ENCODE measurements at places on chromosomes 3 and 15.

DNA sequence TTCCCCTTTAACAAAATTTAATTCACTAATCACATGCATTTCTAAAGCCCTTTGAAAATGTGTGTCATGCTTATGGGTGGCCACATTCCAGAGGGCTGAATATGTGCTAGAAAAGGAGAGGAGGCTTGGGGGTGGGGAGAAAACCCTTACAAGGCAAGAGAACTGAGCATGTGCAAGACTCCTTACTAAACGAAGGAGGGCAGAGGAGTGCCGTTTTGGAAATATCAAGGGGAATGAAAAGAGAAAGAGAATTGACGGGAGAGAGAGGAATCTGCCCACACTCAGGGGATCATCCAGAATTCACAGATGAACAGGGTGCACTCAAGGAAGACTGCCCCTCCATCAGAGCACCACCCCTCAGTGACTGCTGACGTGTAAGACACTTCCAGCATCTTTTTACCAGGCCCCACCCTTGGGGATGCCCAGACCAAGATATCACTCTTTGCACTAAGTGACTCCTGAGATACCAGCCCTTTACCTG lies 37.9 kb upstream of the TSC22D2 start:
- DNase-seq: peak; percentile 97

- DNase-seq: no peak
These were observed 38.1 kb downstream of the PDZRN3 start for GRCh38 chr3:73586628-73587027.

DNA sequence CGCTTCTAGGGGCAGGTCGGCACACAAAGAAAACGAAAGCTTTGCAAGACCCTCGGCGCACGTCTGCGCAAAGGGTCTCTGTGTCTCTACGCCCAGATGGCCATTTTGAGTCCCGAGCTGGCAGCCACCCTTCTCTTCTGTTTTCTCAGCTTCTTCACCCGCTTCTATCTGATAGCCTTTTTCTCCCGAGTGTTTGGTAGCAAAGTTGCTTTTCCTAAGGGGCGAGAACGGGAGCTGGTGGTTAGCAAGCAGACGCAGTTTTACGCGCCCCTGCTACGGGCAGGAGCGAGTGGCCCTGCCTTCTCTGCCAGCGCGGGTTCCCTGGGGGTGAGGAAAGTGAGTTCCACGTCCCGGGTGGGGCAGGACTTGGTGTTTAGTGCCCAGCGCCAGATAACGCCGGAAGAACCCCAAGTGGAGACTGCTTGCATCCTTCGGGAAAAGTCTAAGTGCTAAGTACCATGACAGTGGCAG lies 2.9 kb upstream of the MKRN2 start:
- no peak for DNase-seq

GRCh38 chr15:52013151-52013791 lies 5.7 kb upstream of the MAPK6 start:
- DNase-seq: peak; percentile 56

DNA sequence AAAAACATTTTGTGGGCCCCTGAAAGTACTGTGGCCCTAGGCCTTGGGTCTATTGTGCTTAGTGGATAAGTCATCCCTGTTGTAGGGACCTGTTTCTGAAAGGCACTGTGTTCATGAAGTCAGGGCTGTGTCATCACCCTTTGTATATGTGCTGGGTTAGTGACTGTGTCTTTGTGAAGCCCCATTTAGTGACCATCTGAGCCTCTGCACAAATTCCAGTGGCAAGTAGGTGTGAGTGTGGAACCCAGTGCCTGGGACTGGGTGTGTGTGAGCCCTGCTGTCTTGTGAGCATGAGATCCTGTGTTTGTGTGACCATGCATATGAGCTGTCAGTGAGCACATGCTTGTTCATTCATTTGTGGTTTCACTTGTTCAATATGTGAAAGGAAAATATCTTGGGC lies 1.2 kb upstream of the HYAL1 start:
- DNase-seq: peak; percentile 22

GRCh38 chr3:178494386-178494785 lies 41.9 kb upstream of the KCNMB2 start:
- DNase-seq: no peak

GRCh38 chr15:50124631-50125030 lies 5.6 kb upstream of the ATP8B4 start:
- no peak for DNase-seq

DNA sequence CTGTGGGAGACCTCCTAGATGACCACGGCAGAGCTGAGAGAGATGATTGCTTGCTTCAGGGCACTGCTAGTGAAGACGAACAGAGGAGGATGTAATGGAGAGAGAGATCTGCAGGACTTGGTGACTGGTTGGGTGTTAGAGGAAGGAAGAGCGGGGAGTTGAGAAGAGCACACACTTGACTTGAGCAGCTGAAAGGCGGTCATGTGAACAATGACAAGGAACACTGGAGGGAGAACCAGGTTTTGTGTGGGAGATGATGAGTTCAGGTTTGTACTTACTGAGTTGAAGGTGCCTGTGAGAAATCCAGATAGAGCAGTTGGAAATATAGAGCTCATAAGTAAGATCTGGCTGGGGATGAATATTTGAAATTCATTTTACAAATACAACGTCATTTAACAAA lies 40.3 kb downstream of the CDAN1 start:
- no peak for DNase-seq

- peak; percentile 1 for DNase-seq
These were observed 87.3 kb upstream of the PRR23E start for GRCh38 chr3:127105587-127105986.

DNA sequence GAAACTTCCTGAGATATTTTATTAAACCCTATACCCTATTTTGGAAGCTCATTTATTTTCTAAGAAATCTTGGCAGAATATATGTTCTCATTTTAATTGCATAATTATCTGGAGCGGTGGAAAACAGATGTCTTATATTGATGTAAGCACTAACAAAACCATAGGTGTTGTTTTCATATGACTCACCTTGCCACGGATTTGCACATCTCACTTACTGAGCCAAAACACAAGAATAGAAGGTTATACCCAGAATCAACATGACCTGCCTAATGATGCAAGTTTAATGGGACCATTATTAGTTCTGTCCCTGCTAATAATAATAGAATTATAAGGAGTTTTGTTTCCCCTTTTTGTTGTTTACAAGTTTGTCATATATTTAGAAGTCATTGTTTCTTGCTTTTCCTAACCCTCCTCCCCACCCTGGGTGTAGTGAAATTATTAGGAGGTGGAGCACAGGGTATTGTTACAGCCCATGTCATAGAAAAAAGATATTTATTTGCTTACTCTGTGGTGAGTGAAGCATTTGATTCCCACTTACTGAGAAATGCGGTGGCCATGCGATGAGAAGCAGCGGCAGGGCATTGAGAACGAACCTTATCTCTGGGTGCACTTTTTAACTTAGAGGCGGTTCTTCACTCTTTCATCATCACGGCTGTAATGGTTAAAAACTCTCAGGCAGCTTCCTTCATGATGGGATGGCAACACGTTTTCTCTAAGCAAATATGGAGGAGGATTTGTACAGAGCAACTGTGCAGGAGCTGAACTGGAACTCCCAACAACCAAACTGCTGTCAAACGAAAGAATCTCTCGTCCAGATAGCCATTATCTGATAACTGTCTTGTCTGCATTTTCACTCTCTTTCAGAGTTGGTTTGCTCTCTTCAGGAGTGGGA lies 521 bp downstream of the IL5RA start:
- DNase-seq: peak; percentile 31

- no peak for DNase-seq
These were observed 11.6 kb downstream of the THBS1 start for GRCh38 chr15:39592500-39592899.

- DNase-seq: no peak
These were observed 231.6 kb downstream of the CACNA2D3 start for GRCh38 chr3:54353946-54354345.

DNA sequence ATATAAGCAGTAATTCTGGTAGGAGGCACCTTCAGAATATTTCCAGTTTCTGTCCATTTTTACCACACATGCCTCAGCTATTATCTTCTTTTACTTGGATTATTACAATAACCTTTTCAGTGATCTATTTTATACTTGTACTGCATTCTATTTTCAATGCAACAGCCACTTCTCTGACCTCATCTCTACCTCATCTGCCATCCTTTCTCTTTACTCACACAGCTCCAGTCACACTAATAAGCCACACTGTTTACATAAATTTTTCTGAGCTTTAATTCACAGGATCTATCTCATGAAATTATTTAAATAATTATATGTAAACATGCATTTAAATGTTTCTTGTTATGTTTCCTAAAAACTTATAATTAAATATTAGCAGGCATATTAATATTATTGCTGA lies 47.3 kb upstream of the BCHE start:
- DNase-seq: no peak

GRCh38 chr3:14274999-14275961 lies 96.7 kb downstream of the LSM3 start:
- DNase-seq: no peak

DNA sequence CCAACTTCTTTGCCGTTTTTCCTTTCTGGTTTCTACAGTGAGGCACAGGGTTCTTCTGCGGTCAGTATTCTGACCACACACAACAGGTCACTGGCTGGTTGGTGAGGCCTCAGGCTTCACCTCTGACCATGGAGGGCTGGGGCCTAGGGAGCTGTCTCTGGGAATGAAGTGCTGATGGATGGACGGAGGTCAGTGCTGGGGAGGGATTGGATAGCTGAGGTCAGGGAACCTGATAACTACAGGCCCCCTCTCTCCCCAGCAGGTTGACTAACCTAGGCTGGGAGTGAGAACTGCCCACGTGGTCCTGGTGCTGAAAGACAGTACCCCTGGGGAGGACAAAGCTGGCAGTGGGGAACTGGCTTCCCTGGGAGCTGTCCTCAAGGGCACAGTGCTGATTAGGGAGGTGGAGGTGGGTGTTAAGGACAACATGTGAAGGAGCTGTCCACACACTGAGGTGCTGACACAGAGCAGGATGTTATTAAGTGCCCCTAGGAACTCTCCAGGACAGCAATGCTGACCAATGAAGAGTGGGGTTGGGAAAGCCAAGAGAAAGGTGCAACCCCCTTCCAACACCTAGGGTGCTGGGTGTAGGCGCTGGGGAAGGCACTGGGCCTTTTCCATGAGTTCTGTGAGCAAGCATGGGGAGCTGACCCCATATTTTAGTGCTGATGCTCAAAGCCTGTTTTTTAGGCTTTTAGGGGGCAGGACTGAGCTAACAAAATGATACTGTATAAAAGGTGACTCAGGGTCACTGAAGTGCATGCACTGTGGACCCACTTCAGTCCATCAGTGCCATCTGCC lies 45.2 kb downstream of the ATP2B2 start:
- peak; percentile 78 for DNase-seq

- DNase-seq: no peak
These were observed 51.8 kb upstream of the ZDHHC23 start for GRCh38 chr3:113895964-113896363.

DNA sequence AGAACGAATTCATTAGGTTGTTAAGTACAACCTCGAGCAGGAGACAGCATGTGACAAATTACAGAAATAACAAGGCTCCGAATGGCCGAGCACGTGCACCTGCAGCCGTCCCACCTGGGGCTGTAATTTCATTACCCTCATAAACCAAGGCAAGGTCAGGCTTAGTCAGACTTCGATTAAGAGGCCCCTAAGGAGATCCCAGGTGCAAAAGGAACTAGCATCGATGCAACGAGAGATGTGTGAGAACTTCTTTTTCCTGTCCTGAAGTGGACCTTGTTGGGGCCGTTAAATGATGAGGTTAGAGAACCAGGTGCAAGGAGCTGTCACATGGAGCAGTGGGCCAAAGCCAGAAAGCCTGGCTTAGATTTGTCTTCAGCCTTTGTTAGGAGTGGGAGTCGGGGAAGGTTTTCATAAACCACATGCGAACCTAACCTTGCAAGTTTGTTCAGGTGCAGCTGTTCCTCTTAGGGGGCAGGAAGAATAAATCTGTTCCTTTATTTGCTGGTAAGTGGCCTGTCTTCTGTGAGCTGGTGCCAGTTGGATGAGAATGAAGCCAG lies 559.9 kb upstream of the MCTP2 start:
- no peak for DNase-seq

DNA sequence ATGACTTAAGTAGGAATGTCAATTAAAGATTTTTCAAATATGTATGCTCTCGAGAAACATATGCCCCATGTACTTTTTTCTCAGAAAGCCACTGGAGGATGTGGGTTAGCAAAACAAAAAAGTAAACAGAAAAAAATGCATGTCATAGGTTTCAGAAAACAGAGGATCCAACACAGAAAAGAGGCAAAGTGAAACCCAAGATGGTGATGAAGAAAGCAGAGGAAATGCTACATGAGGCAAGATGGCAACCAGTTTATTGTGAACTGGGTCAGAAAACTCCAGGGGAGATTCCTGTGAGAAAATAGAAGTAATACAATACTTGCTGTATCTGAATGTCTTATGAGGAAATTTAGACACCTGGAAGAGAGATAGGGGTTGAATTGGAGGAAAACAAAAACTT lies 30.8 kb upstream of the EOMES start:
- DNase-seq: no peak

GRCh38 chr3:100045696-100046095 lies 68.6 kb downstream of the FILIP1L start:
- no peak for DNase-seq

DNA sequence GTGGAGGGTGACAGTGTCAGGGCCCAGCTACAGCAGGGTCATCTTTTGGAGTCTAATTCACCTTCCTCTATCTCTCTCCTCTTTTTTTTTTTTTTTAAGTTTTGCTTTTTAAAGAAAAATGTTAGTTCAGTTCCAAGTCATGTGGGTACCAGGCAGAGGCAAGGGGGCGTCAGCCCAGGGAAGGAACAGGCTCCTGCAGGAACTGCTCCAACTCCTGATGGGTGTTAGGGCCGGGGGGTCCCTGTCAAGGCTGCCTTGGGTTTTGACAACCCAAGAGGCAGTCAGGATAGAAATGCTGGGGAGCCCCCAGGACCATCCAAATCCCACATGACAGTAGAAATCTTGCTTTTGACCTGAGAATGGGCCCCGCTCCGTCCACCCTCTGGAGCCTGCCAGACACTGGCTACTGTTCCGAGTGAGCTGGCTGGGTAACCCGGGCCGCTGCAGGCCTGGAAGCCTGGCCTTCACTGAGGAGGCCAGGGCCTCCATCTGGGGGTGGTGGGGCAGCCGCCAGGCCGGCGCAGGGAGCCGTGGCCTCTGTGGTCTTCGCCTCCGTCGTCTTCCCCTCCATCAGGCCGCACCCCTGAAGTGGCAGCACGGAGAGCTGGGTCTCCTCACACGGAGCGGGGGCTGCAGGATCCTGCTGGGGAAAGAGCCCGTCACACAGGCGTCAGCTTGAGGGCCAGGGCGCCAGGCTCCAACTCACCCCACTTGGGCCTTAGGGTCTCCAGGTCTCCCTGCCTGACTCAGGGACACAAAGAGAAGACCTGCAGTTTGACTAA lies 24.2 kb downstream of the RNU5B-1 start:
- DNase-seq: no peak

DNA sequence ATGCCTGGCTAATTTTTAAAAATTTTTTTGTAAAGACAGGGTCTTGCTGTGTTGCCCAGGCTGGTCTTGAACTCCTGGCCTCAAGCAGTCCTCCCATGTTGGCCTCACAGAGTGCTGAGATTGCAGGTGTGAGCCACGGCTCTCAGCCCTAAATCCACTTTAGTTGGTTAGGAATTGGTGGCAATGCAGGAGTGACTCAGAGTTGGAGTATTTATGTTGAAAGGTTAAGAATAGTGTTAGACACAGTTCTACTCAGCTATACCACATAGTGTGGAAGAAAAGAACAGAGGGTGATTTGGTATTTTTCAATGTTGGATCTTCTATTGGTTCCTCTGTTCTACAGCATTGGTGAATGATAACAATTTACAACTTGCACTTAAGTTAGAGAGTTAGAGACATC lies 7.6 kb downstream of the ZNF639 start:
- DNase-seq: peak; percentile 22

- DNase-seq: no peak
These were observed 555.6 kb upstream of the RGMA start for GRCh38 chr15:93644595-93644994.

GRCh38 chr15:30023798-30024295 lies 58.9 kb upstream of the GOLGA8J start:
- peak; percentile 42 for DNase-seq

- no peak for DNase-seq
These were observed 691.1 kb downstream of the SI start for GRCh38 chr3:164387236-164387635.

Measured in renal cortical epithelial cell (primary cell).